Ovary (tissue), 10 donors: ENCODE measurements at places on chromosomes 2 and 18.

DNA sequence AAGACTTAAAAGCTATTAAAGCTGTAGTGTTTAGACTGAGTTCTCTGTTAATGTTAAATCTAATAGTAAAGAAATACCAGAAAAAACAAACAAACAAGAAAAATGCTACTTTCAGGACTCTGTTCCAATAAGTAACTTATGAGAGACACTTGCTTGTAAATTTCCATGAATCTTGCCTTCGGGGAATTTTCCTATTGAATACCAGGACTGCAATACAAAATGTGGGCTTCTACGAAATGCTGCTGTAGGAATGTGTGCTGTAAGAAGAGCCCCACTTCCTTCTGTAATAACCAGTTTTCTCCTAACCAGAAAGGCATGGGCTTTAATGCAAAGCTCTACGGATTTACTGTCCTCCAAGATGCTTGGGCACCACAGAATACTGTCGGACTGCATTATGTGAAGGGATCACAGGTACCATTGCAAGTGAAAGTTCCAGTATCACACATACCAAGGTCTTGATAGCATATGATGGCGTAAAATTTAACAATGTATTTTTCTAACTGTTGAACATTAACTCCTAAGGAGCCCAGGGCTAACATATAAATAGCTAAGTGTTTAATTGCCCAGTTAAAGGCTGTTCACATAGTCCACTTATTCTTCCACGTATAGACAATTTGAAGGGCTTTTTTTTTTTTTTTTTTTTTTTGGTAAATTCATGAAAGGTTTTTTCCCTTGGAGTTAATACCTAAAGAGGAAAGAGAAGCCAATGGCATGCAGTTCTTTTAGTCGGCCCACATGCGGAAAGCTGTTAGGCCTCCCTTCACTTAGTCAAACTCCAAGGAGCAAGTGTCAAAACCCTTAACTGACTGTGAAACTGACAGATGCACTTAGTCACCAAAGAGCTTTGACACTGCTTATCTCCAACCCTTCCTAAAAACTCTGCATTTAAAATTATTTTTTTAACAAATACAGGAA is 564.0 kb upstream of the POU3F3 start:
- DNase-seq: no peak

DNA sequence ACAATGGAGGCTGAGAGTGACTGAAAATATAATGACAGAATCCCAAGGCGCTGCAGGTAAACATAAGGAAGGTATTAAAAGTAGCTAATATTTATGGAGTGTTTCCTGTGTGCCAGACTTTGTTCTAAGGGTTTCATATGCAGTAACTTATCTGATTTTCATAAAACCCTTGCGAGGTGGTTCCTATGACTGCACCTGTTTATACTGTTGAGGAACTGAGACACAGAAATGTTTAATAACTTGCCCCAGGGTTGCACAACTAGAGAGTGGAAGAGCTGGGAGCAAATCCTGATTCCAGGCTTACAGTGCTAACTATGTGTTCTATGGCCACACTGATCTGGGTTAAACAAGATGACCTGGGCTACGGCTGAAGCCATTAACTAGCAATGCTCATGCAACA is 2.4 kb downstream of the SP110 start:
- DNase-seq: no peak

- no peak for DNase-seq
Measured at GRCh38 chr18:11983592-11983991, 2.3 kb downstream of the IMPA2 start.

DNA sequence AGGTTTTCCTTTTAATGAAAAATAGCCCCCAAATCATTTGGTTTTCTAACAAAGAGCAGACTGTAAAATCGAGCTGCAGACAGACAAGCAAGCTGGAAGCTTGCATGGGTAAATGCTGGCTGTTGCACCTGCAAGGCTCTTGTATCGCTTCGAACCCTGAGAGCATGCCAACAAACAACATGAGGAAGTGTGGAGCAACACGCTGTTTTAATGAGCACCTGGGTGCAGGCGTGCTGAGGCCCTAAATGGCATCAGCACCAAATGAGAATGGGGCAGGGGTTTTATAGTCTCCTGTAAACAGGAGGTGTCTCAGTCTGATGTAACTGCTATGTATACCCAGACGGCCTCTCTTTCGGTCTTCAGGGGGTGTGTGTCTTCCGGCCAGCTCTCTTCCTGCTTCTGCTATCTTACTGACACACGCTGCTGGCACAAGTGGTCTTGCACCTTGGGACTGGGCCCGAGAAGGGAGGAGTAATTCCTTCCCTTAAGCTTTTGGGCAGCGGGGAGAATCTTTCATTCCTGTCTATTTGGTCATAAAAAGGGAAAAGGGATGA is 31.9 kb upstream of the CDH2 start:
- DNase-seq: no peak

DNA sequence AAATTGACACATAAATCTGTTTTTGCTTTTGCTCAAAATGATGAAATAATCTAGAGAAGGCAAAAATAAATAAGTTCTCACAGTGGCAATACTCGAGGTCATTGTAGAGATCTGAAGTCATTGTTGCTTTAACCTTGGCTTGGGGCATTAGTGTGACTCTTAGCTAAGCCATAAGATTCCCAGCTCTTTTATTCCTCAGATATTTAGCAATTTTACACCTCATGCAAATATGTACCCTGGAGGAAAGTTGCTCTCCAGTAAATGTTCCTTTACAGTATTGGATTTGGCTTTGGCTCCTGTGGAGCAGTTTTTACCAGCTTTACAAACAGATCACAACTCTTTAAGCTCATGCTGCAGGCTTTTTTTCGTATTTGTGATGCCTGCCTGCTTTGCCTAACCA is 134.2 kb upstream of the NABP1 start:
- DNase-seq: no peak

DNA sequence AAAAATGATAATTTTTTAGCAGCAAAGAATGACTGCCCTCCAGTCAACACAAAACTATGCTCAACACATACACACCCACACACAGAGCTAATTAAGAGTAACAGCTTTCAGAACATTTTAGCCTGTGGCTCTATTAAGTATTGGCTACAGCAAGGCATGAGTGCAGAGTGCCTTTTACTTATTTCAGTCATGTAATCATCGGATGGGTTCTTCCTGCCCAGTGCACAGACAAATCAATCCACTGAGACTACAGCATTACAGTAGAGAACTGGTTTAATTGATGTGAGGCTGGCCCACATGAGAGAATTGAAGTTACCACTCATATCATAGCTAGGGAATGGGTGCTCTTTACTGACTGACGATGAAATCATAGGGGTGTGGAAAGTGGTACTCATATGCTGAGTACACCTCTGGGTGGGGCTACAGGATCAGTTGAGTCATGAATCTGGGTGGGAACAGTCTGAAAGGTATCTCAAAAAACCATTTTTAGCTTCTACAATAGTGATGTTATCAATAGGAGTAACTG is 241.0 kb downstream of the FSIP2 start:
- no peak for DNase-seq

- DNase-seq: no peak
Measured at GRCh38 chr2:39704540-39704939, 38.8 kb downstream of the TMEM178A start.

DNA sequence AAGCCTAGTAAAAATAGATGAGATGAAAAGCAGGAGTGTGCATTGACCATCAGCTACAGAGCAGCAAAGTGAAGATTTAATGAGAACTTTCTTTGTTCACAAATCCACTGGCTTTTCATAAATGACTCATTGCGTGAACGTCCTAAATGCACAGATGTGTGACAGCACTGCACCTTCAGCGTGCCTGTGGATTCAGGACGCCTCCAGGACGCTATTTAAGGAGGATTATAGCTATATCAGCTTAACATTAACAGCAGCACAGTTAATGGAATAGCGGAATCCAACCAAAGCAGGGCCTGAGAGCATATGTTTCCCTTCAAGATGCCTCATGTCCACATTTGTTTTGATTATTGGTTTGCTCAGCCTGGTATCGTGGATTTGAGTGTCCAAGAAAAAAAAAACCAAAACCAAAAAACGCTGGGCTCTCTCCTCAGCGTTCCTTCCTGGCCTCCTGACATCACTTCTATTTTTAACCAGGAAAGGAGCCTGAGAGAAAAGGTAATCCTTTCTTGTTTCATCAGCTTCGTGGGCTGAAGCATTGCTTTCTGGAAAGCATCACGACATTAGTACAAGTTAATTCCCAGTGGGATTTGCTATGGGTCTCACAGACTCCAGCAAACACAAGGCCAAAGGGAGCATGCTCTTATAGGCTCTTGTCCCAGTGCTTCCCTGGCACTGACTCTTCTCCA is 447.0 kb upstream of the SMIM21 start:
- no peak for DNase-seq

- DNase-seq: no peak
Measured at GRCh38 chr2:62738981-62739936, 33.7 kb downstream of the EHBP1 start.

- DNase-seq: no peak
Measured at GRCh38 chr2:31244101-31244500, 10.1 kb downstream of the EHD3 start.

GRCh38 chr2:119384971-119385370 is 18.2 kb downstream of the DBI start:
- DNase-seq: no peak

DNA sequence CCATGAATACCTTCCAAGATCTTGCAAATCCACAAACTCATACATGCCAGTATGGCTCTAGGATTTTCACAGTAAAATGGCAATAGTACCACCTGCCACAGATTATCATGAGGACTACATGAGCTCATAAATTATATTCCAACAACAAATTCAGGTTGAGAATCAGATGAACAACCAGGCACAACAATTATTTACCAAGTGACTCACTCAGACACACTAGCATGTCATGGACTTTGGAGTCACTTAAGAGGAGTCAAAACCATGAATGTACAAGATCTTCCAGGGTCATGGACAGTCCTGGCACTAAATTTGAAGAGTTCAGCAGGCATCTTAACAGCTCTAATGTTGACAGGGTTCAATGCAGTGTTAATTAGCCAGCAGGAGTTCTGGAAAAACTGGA is 34.4 kb upstream of the BZW1 start:
- no peak for DNase-seq

- no peak for DNase-seq
Measured at GRCh38 chr2:857081-857480, 93.6 kb upstream of the SNTG2 start.

DNA sequence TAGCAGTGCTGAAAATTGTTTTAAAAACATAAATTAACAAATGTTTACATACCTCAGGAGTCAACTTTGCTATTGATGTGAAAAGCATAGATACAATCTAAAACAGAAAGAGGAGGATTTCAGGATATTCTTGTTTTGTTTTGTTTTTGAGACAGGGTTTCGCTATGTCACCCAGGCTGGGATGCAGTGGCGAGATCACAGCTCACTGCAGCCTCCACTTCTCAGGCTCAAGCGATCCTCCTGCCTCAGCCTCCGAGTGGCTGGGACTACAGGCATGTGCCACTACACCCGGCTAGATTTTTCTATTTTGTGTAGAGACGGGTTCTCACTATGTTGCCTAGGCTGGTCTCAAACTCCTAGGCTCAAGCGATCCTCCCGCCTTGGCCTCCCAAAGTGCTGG is 60.6 kb downstream of the C2orf74 start:
- no peak for DNase-seq

DNA sequence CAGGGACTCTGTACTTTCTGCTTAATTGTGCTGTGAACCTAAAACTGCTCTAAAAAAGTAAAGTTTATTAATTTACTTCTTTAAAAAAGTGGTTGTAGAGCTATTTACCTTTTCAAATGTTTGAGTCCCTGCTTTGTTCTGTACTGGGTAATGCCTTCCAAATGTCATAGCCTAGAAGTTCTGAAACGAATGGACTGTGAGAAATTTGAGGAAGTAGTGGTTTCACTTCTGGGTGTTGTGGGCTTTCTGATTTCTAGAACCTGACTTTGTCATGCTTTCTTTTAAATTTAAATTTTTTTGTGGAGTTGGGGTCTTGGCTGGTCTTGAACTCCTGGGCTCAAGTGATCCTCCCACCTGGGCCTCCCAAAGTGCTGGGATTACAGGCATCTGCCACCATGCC is 44.6 kb downstream of the SMAD4 start:
- no peak for DNase-seq

DNA sequence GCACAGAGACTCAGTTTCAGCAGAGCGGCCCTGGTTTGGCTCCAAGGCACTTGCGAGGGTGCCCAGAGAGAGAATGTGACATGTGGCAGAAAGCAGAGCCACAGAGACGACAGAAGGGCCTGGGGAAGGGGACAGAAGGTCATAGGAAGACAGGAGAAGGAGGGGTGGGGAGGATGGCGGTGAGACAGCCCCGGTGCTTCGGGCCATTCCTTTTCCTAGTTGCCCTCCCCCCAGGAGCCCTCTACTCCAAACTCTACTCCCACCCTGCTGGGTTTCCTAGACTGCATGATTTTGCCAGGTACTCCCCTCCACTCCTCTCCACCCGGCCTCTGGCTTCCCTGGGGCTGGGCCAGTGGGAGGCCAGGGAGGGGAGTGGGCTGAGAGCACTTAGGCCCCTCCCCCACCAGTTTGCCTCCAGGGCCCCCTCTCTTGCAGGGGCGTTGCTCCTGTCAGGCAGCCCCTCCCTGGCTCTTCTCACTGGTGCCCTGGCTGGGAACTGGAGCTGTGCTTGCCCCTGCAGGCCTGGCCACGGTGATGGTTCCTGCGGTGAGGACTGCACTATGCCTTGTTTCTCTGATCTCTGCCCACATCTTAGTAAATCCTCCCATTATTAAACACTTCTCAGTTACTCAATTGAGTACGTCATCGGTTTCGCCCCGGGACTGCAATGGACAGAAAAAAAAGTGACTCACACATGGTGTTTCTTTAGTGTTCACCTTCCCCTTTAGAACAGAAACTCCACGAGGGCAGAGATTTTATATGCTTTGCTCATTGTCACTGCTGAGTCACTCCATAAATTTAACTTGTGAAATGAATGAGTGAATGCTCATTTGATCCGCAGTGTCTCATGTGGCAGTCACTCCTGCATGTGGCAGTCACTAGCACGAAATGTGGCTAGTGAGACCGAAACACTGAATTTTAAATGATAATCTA is 58.7 kb upstream of the SP3 start:
- DNase-seq: peak; percentile 57

- no peak for DNase-seq
Measured at GRCh38 chr18:10035281-10035991, 121.6 kb downstream of the VAPA start.

DNA sequence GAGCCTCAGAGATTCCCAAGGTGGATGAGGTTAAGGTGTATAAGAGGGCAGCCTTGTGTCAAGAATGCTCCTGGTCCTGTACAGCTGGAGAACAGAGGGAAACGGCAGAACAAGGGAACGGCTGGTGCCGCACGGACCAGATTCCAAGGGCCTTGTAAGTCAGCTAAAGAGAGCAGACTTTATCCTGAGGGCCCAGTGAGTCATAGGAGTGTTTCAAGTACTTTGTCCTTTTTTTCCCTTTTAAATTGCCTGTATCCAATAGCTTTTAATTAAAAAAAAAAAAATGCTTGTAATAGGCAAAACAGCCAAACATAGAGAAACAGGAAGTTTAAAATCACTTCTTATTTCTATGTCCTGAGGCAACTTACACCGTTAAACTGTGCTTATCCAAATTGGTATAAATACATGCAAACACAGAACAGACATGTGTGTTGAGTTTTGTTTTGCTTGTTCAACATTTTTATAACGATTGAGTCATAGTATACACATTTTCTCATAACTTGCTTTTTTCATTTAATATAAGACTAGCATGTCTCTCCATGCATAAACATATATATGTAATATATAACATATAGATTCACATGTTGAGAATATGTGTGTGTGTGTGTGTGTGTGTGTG is 42.1 kb upstream of the EVA1A start:
- no peak for DNase-seq
